ENCODE measurements at places on chromosomes 2 and 18.

- no peak for DNase-seq
Observed at GRCh38 chr2:3324404-3325281, 53.0 kb downstream of the EIPR1 start.

DNA sequence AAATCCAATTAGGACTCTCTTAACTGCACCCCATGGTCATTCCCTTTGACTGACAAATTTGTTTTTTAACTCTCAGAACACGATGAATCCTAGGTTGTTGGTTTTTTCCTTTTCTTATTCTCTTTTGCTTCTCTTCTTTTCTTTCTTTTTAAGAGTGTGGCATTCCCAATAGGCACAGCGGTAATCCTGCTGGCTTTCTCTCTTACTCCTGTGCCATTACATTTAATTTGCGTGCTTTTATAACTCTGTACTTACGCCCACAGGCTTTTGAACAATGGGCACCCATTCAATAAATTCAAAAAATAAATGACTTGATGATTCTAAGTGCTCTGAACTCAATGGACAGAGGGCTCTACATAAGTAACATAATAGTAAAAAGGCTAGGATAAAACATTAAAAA, 189.0 kb upstream of the SMAD7 start:
- DNase-seq, result no peak

- no peak for DNase-seq
Observed at GRCh38 chr18:64132871-64133270, 16.0 kb downstream of the LINC00305 start.

GRCh38 chr2:239871481-239872435, 153.4 kb downstream of the NDUFA10 start:
- no peak for DNase-seq

DNA sequence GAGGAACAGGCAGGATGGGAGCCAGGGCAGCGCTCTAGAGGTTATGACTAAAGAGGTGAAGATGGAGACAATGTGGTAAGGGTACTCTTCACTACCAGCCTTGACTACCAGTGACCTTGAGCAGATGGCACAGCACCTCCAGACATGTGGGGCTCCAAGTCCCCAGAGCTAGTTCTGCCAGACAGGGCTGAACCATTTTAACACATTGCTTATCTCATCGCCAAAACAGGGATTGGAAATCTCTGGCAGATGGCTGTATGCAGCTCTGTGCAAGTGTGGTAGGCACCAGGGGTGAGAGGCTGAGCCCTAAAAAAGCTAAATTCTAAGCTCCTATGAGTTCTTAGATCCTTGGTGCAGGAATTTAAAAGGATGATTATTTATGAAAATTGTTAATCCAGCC, 41.3 kb downstream of the FSHR start:
- no peak for DNase-seq

DNA sequence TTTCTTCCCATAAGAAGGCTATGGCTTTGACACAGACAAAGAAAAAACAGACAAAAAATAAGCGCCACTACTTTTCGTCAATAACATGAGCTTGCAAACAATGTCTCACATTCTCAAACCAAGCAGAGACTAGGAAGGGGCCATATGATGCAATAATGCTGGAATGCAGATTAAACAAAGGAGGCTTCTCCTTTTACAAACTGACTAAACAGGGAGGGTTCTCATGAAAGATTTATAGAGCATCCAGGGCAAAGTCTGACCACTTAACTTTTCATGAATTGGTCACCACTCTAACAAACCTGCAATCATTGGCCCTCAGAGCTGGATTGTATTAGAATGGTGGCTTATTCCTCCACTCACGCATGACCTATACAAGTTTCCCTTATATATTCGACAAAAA, 663.3 kb upstream of the CHAC2 start:
- no peak for DNase-seq

DNA sequence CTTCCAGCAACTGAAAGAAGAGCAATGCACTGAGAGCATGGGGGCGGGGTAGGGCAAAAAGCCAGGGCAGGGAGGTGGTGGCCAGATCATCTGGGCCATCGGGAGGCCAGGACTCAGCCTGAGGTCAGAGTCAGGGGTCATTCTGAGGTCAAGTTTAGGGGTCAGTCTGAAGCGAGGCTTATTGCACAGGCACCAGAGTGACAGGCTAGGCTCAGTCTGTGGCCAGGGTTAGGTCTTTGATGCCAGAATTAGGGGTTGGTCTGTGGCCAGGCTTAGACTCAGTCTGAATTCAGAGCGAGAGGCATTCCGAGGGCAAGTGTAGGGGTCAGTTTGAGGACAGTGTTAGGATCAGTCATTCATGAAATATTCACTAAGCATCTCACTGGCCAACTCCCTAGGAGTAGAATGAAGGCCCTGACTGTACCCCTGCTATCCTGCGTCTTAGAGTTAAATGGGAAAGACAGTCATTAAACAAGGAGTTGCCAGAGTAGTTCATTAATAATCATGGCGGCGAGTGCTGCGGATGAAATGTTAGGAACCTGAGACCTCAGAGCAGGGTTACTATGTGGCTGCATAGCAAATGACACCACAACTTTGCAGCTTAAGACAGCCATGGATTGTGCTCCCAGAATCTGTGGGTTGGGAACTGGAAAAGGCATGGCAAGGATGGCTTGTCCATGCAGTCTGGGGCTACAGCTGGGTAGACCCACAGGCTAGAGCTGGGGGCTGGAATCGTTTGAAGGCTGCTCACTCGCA, 198.7 kb downstream of the CYP26B1 start:
- no peak for DNase-seq

DNA sequence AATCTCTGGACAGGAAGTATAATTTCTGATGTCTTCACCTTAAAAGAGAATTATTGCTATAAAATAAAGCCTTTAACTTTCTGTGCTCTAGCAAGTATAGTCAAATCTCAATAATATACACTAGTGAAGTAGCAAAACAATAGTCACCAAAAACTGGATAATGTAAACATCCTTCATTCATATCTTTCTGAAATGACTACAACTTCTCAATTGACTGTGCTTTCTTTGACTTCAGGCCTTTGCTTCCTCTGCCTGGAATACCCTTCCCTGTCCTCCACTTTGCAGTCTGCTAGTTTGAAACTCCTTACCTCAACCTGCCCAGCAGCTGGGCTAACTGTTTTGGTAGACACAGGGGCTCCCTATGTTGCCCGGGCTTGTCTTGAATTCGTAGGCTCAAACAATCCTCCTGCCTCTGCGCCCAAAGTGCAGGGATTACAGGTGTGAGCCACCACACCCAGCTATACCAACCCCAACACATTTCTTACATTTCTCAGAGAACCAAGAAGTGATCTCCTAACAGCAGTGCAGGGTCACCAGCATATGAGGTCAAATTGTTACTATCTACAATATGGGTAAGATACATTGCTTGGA, 6.6 kb upstream of the PCBP1 start:
- DNase-seq, result no peak

- DNase-seq, result no peak
Observed at GRCh38 chr2:45340318-45340717, 270.7 kb downstream of the SRBD1 start.

GRCh38 chr2:23803264-23803964, 123.5 kb downstream of the ATAD2B start:
- no peak for DNase-seq

- no peak for DNase-seq
Observed at GRCh38 chr2:159154366-159154765, 132.1 kb downstream of the WDSUB1 start.

GRCh38 chr18:76889091-76889699, 66.8 kb downstream of the ZNF236 start:
- no peak for DNase-seq

Data from NCI-H1092 (cell line).